ENCODE measurements at places on chromosomes 16 and 17. TPM values are rescaled to one million over a fixed set of nuclear protein-coding genes. Genes with fewer than 3 reads are reported as not detected.

The YBX2 gene
- polyA plus RNA-seq, result 0.05 TPM

- no peak for DNase-seq
- no peaks in the 10 kb centered on the region for H3K27me3 ChIP-seq
- H3K36me3 ChIP-seq, result no peaks in the 10 kb centered on the region
- H3K4me3 ChIP-seq, result no peak overlapping the region
These were observed 21.1 kb upstream of the ZNF629 start for GRCh38 chr16:30808146-30808545.

- H3K4me1 ChIP-seq, result peaks cover 11% of the 10 kb centered on the region
- H3K4me3 ChIP-seq, result no peak overlapping the region
- H3K36me3 ChIP-seq, result no peaks in the 10 kb centered on the region
- H3K27me3 ChIP-seq, result no peaks in the 10 kb centered on the region
These were observed 8.9 kb upstream of the RNF112 start for GRCh38 chr17:19402171-19402570.

The CHRNE gene
- 0.02 TPM for polyA plus RNA-seq

The ITGAL gene
- not detected for polyA plus RNA-seq

DNA sequence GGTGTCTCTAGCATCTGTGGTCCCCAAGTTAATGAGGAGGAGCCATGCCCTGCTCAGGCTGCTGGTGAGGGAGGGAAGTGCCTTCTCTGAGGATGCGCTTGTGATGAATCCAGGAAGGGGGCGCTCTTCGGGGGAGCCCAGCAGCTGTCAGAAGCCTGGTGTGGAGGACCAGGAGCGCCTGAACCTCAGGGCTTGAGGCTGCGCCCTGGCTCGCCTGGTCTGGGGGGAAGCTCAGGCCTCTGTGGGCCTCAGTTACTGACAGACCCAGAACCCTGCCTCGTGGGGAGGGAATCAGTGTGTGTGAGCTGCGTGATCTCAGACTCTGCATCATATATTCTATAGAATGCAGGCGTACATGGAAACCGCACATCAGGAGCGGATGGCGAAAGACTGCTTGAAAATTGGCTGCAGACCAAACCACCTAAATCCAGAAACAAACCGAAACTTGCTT, 126.1 kb downstream of the SEC14L1 start:
- no peak for DNase-seq
- no peaks in the 10 kb centered on the region for H3K4me1 ChIP-seq
- H3K27ac ChIP-seq, result no peak overlapping the region
- H3K36me3 ChIP-seq, result no peaks in the 10 kb centered on the region
- H3K4me3 ChIP-seq, result no peak overlapping the region
- H3K27me3 ChIP-seq, result no peaks in the 10 kb centered on the region

DNA sequence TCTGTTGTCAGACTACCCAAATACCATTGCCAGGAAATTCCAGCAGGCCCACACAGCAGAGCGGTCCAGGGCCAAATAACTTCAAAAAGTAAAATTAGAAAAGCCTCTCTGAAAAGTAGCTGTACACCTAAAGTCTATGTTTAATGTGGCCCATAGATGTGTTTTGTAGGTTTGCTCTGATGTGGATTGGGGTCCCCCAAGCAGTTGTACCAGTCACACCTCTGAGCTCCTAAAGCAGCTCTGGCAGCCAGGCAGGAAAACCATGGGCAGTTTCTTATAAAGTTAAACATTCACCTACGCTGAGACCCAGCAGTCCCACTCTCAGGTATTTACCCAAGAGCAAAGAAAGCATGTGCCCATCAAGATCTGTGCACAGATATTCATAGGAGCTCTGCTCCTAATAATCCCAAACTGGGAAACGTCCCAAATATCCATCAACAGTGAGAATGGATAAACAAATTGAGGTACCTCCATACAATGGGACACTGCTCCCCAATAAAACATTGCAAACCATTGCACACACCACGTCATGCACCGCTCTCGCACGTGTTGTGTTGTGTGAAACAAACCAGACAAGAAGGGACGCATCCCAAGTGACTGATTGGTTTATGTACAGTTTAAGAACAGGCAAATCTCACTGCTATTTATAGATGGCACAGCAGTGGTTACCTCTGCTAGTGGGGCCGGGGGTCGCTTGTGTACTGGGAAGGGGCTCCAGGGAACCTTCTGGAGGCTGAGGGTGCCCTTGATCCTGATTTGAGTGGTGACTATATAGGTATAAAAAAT, 15.8 kb upstream of the PRM1 start:
- H3K27ac ChIP-seq, result no peak overlapping the region
- H3K36me3 ChIP-seq, result no peaks in the 10 kb centered on the region
- H3K4me3 ChIP-seq, result peak overlapping the region; percentile 5
- DNase-seq, result no peak
- H3K4me1 ChIP-seq, result peaks cover 11% of the 10 kb centered on the region

- no peaks in the 10 kb centered on the region for H3K27me3 ChIP-seq
- DNase-seq, result no peak
- H3K4me1 ChIP-seq, result no peaks in the 10 kb centered on the region
These were observed 23.7 kb downstream of the LASP1 start for GRCh38 chr17:38893607-38894006.

The CCDC92B gene
- 0.01 TPM for polyA plus RNA-seq

DNA sequence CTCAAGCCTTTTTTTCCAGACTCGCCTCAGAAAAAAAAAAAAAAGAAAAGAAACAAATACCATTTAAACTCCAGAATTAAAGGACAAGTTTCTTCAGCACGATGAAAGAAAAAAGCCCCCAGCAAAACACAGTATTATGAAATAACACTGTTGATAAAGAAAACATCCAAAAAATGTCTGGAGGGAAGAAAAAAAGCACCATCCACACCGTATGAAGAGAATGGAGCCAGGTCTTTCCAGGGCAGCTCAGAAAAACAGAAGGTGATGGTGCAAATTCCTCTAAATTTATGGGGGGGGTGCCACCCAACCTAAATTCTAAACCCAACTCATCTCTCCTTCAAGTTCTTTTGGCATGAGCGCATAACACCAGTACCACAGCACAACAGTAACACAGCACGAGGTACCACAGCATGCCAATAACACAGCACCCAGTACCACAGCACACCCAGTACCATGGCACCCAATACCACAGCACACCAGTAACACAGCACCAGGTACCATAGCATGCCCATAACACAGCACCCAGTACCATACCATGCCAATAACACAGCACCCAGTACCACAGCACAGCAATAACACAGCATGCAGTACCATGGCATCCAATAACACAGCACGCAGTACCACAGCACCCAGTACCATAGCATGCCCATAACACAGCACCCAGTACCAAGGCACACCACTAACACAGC, 19.0 kb downstream of the AXIN1 start:
- H3K4me3 ChIP-seq, result no peak overlapping the region
- no peak for DNase-seq
- no peaks in the 10 kb centered on the region for H3K4me1 ChIP-seq
- H3K27me3 ChIP-seq, result no peaks in the 10 kb centered on the region

GRCh38 chr16:13944816-13945215, 24.9 kb downstream of the ERCC4 start:
- H3K4me3 ChIP-seq, result no peak overlapping the region
- H3K4me1 ChIP-seq, result peaks cover 6% of the 10 kb centered on the region
- H3K27me3 ChIP-seq, result no peaks in the 10 kb centered on the region

The CACNA1H gene
- polyA plus RNA-seq, result 0.06 TPM

The RPGRIP1L gene
- 7.8 TPM for polyA plus RNA-seq

GRCh38 chr17:82458885-82459424, 414 bp downstream of the NARF start:
- peaks cover 3% of the 10 kb centered on the region for H3K36me3 ChIP-seq
- H3K4me3 ChIP-seq, result peak overlapping the region; percentile 68
- no peaks in the 10 kb centered on the region for H3K27me3 ChIP-seq

DNA sequence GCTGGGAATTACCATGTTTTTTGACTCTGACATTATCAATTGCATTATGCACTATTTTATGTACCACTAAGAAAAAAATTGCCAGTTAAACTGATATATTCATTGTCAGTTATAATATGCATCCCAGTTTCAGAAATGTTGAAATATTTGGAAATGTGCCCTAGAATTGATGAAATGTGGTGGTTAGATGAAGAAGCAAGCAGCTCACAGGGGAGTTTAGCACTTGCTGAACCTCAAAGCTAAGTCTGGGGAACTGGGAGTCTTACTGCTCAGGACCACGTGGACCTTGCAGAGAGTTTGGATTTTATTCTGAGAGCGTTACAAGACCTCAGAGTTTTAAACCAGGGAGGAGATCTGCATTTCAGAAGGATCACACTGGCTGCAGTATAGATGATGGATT, 67.9 kb downstream of the TNRC6C start:
- no peak overlapping the region for H3K27ac ChIP-seq
- no peak overlapping the region for H3K4me3 ChIP-seq
- no peaks in the 10 kb centered on the region for H3K4me1 ChIP-seq
- no peak for DNase-seq

- H3K36me3 ChIP-seq, result no peaks in the 10 kb centered on the region
- no peak overlapping the region for H3K4me3 ChIP-seq
- no peak overlapping the region for H3K27ac ChIP-seq
- no peaks in the 10 kb centered on the region for H3K4me1 ChIP-seq
- no peak for DNase-seq
These were observed 8.7 kb upstream of the PRKCB start for GRCh38 chr16:23827057-23827456.

- H3K4me3 ChIP-seq, result no peak overlapping the region
- DNase-seq, result no peak
- peaks cover 17% of the 10 kb centered on the region for H3K36me3 ChIP-seq
- H3K27me3 ChIP-seq, result no peaks in the 10 kb centered on the region
These were observed 73.3 kb downstream of the N4BP1 start for GRCh38 chr16:48536614-48537200.

The HS3ST3B1 gene
- 3.9 TPM for polyA plus RNA-seq

The COG8 gene
- polyA plus RNA-seq, result 16.0 TPM

- no peak overlapping the region for H3K27ac ChIP-seq
- no peaks in the 10 kb centered on the region for H3K27me3 ChIP-seq
- DNase-seq, result no peak
- no peak overlapping the region for H3K4me3 ChIP-seq
- no peaks in the 10 kb centered on the region for H3K4me1 ChIP-seq
These were observed 27.5 kb downstream of the AXIN2 start for GRCh38 chr17:65533852-65534457.
